ENCODE measurements at places on chromosomes 4 and X.

GRCh38 chr4:126583509-126583908, 1049.2 kb upstream of the INTU start:
- no peak for DNase-seq

- DNase-seq, result no peak
Measured at GRCh38 chr4:38957261-38957815, 74.9 kb downstream of the TMEM156 start.

- no peak for DNase-seq
Measured at GRCh38 chr4:186651181-186651603, 72.5 kb downstream of the FAT1 start.

GRCh38 chr4:76585897-76586360, 150.9 kb downstream of the SHROOM3 start:
- DNase-seq, result peak; percentile 4

GRCh38 chrX:153380691-153381090, 20.5 kb downstream of the PNMA6E start:
- no peak for DNase-seq

DNA sequence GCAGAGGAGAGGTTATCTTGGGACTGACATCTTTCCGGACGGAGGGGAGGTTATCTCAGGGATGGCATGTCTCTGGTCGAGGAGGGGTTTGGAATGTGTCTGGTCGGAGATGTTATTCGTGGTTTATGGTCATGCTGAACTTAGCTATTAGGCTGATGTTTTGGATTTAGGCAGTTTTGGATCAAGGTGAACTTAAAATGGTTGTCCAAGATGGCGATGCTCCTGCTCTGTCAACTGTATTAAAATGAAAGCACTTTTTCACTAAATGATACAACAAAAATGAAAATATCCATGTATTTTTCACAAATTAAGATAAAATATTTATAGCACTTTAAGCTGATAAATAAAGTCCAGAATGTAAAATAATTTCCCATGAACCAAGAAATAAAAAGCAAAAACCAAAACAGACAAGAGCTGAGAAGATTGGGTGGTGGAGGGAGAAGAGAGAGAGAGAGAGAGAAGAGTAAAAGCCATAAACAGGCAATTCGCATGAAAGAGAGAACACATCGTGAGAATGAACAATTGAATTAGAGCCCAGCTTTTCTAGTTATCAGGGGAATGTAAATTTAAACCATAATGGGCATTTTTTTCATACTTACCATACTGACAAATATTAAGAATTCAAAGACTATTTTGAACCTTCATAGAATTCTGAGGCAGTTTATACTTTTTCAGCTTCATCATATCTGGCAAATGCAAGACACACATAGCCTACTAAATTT, 2236.0 kb upstream of the AGA start:
- DNase-seq, result no peak

DNA sequence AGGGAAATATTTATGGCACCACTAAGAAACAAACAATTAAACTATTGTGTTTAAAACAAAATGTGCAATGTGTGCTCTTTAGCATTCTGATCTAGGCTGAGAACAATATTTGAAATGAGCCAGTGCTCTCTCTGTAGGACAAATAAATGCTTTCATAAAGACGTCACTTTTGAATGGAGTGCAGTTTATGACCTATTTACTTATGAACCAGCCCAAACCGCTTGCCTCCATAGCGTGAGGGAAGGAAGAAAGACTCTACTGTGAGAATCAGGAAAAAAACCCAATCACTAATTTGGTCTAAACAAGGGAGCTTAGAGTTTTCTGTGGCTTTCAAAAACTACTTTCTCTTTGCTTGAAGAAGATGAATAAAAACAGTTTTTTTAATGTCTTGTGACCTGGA, 39.4 kb downstream of the SAT1 start:
- no peak for DNase-seq

GRCh38 chrX:3046253-3047240, 5.3 kb downstream of the ARSF start:
- DNase-seq, result no peak

DNA sequence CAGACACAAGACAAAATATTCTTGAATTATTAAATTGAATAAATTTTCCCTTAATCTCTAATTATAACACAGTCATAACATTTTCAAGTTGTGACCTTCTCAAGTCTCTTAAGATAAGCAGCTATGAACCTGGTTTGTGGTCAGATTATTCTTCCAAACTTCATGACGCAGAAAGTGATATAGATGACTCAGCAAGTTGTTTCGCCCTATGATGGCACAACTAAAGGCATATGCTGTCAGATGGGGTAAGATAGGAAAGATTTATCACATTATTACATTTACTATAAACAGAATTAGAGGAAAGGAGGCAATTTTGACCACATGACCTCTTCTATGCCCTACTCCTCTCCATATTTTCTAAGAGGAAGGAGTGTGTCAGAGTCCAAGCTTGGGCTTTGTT, 4.6 kb upstream of the DCAF12L2 start:
- DNase-seq, result no peak

DNA sequence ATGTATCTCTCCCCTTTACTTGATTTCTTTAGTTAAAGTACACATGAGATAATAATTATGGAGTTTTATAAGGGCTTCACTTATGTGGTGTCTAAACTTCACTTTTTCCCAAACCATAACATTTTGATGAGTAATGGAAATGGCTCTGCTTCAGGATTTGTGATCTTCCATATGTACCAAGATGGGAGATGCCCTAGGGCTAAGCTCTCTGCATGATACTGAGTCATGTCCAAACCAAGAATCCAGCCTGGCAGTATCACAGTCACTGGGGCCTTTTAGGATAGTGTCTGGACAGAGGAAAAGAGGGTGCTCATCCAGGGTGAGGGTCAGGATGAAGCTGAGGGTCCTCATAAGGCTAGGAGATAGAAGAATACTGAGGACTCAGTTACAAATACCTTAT, 47.9 kb upstream of the PAGE3 start:
- no peak for DNase-seq

DNA sequence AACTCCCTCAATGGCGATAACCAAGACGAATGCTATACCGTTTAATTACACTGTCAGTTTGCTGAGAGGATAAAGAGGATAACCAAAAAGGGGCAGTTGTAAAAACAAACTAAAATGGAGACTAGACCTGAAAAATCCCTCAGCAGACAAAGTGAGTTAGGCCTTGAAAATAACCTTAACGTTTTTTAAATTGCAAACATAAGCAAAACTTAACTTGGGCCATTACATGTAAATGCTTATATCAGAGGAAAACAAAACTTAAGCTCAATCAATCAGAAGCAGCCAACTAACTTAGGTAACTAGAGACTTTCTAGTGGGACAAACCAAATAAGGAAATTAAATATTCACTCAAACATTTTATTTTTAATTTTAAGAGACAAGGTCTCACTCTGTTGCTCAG, 17.0 kb upstream of the TAPT1 start:
- DNase-seq, result no peak

DNA sequence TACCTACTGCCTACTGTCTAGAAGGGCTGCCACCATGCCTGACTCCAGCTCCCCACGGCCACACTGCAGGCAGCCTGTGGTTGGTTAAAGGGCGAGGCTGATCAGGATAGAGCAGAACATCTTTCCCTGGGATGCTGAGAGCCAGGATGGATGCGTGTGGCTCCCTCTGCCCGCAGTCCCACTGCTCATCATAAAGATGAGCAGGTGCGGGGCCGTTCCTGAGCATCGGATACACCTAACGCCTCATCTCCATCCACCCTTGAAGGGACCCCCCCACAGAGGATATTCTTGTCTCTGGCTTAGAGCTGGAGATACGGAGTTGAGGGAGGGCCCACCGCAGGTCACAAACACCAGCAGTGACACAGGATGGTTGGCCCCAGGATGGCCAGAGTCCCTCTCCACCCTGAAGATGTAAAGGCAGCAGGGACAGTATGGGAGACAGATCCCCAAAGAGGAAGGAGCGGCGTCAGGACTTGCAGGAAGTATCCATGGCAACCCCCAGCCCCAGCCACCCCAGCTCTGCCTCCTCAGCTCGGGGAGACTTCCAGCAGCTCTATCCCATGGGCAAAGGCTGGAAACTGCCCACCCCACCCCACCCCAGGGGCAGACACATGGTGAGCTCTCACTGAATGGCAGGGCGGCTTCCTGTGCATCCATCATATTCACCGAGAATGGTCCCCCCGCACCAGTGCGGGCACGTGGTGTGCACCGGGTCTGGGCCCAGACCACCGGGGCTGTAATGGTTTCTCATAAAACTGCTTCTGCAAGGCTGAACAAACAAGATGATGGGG, 19.3 kb downstream of the PPP2R2C start:
- DNase-seq, result no peak

DNA sequence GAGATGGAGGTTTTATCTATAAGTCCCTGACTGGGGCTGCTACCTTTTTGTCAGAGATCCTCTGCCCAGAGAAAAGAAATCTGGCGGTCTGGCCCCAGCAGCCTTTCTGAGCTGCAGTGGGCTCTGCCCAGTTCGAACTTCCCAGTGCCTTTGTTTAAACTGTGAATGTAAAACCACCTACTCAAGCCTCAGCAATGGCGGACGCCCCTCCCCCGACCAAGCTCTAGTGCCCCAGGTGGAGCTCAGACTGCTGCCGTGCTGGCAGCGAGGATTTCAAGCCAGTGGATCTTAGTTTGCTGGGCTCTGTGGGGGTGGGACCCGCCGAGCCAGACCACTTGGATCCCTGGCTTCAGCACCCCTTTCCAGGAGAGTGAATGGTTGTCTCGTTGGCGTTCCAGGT, 121.8 kb downstream of the TSPAN5 start:
- DNase-seq, result no peak

DNA sequence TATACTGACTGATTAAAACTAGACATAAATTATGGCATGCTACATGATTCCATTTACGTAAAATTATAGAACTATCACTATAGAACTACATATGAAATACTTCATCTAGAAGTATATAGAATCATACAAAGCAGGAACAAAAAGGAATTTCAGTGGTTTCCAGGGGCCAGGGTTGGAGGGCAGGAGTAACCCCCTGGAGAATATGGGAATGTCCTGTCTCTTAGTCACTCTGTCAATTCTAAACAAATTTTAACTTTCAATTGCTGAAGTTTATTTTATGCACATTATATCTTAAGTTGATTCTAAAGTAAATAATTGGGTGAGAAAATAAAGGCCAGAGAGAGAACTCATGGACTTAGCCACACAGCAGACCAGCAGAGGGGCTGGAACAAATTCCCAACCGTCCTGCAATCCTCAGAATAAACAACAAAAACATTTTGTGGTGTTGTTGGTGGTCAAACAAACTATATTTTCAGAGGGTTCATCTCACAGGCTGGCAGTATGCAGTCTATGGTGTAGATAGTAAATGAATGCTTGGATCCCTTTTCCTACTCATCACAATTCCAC, 476.9 kb upstream of the SLIT2 start:
- no peak for DNase-seq

GRCh38 chr4:126568652-126569570, 1063.8 kb upstream of the INTU start:
- DNase-seq, result no peak

DNA sequence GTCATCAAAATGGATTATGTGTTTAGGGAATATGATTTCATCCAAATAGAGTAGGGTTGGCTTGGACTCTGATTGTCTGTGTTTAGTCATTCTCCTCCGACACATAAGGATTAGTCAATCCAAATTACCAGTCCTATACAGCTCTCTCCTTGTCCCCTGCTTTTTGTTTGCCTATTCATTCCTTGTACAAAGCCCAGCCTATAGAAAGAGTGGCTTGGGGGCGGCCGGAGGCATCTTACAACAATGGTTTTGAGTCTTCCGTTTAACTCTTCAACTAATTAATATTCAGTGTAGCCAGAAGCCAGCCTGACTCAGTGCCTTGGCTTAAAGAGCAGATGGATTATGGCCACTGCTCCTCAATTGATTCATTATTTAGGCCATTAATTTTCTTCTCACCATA, 796.6 kb upstream of the POU3F4 start:
- DNase-seq, result no peak

GRCh38 chr4:131430302-131430701, 1718.8 kb upstream of the PCDH10 start:
- DNase-seq, result no peak

DNA sequence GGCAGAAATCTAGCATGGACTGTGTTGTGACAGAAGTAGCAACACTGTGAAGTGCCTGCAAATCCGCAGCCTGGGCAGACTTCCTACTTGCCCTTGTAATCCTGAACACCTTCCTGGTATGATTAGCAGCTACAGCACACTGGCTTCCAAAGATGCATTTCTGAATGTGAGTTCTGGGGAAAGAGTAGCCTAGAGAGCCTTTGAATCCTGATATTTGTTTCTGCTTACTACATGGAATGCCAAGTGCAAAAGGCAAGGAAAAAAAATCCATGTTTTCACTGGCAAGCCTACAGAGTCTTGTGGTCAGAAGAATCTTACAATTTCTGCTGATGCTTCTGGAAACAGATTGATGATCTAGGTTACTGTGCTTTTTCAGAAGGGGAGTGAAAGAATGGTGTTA, 223.7 kb downstream of the COL25A1 start:
- DNase-seq, result no peak

- DNase-seq, result no peak
Measured at GRCh38 chr4:102642631-102643298, 118.0 kb downstream of the MANBA start.

- no peak for DNase-seq
Measured at GRCh38 chrX:129655547-129656249, 942 bp upstream of the APLN start.

DNA sequence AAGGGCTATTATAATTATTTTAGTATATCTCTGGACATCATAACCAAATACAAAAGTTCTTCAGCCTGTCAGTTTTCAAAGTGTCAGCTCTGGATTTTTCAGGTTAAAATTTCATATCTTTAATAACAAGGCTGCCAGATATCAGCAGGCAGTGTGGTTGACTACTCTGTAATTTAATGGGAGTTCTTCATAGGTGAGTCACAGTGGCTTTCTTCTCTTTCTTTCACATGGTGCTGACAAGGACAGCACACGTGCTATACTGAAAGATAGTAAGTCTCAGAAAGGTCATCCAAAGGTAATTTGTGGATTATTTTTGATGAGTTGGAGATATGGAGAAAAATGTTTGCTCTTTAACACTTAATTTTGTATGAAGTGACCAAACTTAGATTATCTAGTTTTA, 43.2 kb downstream of the GALNT7 start:
- no peak for DNase-seq

GRCh38 chr4:42080306-42080705, 72.1 kb downstream of the BEND4 start:
- DNase-seq, result no peak

- DNase-seq, result no peak
Measured at GRCh38 chr4:159357350-159357749, 254.5 kb downstream of the RAPGEF2 start.

- DNase-seq, result no peak
Measured at GRCh38 chr4:141926406-141926805, 290.0 kb downstream of the IL15 start.

GRCh38 chr4:7515390-7515902, 80.7 kb upstream of the PSAPL1 start:
- DNase-seq, result no peak

- DNase-seq, result no peak
Measured at GRCh38 chrX:11053351-11053750, 57.8 kb upstream of the HCCS start.

DNA sequence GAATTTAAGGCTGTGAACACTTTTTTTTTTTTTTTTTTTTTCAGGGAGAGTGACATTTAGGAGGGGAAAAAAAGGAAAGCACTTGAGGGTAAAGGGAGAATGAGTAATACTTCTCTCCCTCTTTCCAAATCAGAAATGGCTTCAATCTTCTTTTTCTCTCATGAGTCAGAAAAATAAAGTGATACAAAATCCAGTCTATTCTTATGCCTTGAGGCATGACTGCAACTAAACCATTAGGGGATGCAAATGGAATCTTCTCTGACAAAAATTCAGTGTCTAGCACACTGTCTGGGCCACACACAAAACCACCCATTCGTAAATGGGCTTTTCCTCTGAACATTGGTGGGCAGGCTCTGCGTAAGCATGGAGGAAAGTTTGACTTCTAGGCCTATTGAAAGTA, 46.7 kb upstream of the POU4F2 start:
- DNase-seq, result no peak

Measured in stimulated activated CD8-positive, alpha-beta memory T cell treated with anti-CD3 and anti-CD28 coated beads, Interleukin-7, amount 100 ng/mL, for 48 hours (primary cell).